ENCODE measurements at places on chromosomes 11 and 22.

DNA sequence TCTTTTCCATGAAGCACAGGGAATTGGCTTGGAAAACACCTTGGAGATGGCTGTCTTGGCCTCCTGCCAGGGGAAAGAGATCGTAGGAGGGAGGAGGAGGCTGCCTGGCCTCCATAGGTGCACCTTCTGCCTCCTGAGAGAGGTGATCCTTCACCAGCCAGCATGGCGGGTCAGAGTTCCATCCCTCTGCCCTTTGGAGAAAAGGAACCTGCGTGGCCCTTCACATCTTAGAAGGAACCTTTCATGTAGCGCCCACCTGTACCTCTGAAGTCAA, 58.2 kb upstream of the DRD2 start:
- DNase-seq = no peak

- DNase-seq = no peak
These were observed 49.5 kb downstream of the LMO2 start for GRCh38 chr11:33842236-33842915.

DNA sequence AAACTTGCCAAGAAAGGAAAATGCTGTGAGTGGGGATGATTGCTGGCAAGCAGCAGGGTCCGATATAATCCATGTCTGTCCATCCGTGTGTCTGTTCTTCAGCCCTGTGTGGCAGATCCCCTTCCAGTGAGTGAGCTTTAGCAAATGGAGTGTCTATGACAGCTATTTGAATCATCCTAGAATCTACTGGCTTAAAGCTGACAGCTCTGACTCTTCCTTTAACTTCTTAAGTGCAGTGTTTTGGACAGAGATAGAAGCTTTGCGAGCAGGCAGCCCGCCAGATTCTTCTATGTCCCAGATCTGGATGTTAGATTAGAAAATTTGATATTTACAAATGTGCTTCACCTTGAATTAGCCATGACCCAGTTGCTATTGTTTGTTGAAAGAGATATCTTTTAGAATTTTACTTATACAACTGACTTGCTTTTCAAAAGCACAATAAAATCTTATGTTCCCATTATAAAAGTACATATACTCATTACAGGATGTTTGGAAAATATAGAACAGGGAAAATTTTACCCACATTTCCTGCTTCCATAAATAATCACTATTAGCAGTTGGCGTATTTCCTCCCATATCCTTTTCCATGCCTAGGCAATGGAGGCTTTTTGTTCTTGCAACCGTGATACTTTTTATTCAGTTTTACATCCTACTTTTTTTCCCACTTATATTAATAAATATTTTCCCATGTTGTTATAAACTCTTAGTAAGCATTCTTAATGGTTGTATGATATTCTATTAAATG, 124.5 kb downstream of the COMMD9 start:
- DNase-seq = no peak

GRCh38 chr11:13127161-13127560, 118.0 kb downstream of the RASSF10 start:
- no peak for DNase-seq

DNA sequence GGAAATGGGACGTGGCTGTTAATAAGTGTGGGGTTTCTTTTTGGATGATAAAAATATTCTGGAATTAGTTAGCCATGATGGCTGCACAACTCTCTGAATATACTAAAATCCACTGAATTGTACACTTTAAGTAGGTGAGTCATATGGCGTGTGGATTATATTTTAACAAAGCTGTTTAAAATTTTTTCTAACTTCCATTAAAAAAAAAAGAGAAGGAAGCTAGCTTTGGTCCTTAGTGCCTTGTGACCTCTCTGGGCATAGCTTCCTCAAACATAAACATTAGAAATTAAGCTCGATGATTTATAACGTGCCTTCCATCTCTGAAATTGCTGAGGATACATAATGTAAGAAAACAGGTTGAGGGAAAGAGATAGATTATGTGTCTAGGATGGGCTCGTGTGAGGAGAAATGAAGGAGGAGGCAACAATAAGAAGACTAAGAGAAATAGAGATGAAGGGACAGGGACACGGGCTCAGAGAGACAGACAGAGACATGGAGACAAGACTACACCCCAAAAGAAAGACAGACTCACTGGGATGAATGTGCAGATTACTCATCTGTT, 20.0 kb downstream of the IRAG1 start:
- DNase-seq = no peak

DNA sequence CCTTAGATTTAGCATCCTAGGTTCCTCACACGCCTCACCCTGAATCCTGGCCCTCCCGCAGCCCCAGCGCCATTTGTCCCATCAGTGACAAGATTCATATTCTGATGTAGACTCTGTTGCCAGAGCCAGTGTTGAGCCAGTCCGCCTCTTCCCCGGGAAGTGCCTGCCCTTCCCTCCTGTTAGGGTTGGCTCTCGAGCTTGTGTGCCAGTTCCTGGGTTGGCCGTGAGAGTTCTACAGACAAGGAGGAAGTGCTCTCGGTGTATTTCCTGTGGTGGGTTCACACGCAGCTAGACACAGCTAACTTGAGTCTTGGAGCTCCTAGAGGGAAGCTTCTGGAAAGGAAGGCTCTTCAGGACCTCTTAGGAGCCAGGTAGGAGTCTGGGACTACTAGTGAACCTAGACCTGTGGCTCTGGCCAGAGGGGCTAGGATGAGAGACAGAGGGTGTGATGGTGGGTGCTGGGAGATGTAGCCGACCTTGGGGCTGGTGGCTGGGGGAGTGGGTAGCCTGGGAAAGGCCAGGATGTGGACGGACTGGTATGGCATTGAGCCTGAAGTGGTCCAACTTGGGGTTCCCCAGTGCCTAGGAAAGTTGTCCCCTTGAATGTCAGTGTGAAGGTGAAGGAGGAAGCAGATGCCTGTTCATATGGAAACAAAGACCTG, at the start of gene IL18BP:
Gene IL18BP, plus strand, starts transcription at position 261 of the 662 bp plus-strand sequence. CDS start 1,076 bp downstream, outside the sequence.
- no peak for DNase-seq

DNA sequence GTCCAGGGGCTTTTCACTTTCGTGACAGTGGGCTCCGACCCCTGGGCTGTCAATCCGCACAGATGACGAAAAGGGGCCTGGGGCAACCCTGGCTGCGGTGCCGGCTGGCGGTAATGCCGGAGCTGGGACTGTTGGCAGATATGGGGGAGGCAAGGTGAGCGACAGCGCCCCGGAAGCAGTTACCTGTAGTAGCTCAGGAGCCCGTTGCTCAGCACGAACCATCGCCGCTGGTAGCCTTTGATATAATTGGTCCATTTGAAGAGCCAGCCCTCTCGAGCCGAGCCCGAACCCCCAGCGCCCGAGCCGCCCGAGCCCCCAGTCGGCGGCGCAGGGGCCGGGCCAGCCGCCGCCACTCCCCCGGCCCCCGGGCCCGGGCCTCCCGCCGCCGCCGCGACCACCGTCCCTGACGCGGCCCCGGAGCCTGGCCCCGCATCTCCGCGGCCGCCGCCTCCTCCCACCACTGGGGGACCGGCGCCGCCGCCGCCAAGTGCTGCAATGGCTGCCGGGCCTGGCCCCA, 396 bp downstream of the OSBP start:
- DNase-seq = peak; percentile 36

DNA sequence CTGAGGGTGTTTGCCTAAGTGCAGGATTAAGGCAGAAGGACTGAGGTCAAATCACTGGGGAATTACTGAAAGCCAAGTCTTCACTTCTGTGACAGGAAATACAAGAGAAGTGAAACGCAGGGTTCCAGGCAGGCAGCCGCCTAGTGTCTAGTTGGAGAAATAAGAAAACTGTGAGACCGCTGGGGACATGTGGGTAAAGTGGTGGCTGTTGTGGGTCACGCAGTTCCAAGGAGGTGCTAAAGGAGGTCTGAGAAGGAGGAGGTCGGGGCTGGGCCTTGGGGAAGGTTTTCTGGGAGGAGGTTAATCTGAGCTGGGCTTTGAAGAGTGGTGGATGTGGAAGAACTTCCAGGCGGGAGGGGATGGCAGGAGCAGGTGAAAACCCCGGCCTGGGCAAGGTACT, 11.2 kb downstream of the MCM5 start:
- no peak for DNase-seq

- DNase-seq = no peak
These were observed 3.6 kb downstream of the BCL9L start for GRCh38 chr11:118921929-118922744.

DNA sequence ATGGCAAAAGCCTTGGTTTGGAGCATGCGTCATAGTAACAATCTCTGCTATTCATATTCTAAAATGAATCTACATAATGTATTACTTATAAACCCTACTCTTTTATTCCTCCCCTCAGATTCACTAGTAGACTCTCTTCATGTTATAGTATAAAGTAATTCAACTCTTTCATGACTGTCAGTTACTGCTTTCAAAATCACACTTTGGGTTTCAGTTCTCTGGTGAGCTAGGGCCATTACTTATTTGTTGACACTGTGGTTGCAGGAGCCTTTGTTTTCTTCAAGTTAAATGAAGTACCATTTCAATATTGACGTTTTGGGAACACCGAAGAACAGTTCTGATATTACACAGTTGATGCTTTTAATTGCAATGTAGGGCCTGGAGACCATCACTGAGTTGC, 378.4 kb downstream of the DDX10 start:
- DNase-seq = no peak

- no peak for DNase-seq
These were observed 120.5 kb downstream of the SHANK2 start for GRCh38 chr11:71131861-71132260.

DNA sequence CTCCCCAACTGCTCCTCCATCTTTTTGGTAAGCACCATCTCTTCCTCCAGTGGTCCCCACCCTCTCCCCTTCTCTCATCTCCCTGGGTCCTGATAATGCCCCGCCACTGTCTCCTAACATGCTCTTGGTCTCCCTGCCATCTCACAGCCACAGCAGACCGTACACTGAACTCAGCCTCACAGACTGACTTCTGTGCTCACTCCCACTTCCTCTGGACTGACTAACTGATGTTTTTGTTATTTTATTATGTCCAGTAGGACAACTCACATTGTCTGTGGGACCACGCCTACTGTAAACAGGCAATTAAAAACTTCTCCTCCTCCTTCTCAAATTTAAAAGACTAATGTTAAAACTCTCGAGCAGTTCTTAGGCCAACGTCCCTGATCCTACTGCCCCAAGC, 2.6 kb upstream of the GNAZ start:
- no peak for DNase-seq

DNA sequence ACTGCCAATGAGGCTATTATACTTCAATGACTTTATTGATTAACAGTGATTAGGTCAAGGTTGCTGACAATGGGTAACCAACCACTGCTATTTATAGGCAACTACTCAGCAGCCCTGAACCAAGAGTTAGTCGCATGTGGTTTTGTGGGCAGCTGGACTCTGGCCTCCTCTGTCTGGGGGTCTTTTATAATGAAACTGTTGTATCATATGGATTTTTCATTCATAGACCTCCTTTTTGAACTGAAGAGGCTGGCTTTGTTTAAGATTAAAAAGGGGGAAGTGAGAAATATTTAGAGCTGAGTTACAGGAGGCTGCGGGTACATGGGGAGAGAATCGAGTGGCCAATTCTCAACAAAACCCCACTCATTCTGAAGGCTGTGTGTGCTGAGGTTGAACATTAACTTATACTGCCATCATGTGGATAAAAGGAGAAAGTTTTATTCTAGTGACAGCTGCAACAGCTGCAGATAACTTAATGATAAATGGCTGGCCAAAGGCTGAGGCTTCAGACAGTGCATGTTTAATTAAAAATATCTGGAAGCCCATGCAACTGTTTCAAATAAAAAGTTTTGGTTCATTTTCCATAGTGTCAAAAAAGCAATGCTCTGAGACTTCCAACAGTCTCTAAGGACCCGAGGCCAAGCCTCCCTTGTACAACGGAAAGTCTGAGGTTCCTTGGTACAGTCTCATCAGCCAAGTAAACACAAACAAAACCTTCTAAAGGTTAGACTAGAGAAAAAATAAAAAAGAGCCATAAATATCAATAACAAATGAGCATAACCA, 682.6 kb downstream of the KCNA4 start:
- DNase-seq = no peak

- DNase-seq = no peak
These were observed 126.7 kb downstream of the HIPK3 start for GRCh38 chr11:33383920-33384209.

- DNase-seq = no peak
These were observed 1.2 kb downstream of the DDX17 start for GRCh38 chr22:38504731-38505540.

GRCh38 chr22:41471568-41471967, 2.7 kb downstream of the ACO2 start:
- DNase-seq = no peak

- no peak for DNase-seq
These were observed 7.8 kb upstream of the TMEM216 start for GRCh38 chr11:61384271-61385242.

GRCh38 chr11:18599739-18600230, at the start of gene MISFA:
TSS of gene MISFA (plus strand) at chr11:18599789. CDS start at chr11:18599929, 140 bp downstream.
- no peak for DNase-seq

DNA sequence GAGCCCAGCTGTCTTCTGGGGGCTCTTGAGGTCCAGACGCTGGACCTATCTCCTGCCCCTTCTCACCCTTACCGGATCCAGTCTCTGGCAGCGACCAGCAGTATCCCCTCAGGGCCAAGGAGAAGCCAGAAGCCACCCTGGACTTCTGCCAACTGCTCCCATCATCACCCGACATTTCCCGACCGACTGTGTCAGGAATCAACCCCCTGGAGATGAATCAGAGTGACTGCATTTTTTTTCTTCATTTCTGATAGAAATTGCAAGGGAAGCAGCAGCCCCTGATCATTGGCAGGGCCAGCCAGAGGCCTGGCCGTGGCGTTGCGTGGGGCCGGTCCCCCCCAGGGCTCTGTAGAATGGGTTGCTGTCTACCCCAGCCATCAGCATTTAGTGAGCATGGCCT, 5.2 kb upstream of the LIF start:
- no peak for DNase-seq

GRCh38 chr11:108117746-108118371, 3.5 kb upstream of the ACAT1 start:
- DNase-seq = no peak

- no peak for DNase-seq
These were observed 2.5 kb downstream of the PKP3 start for GRCh38 chr11:396511-396947.

DNA sequence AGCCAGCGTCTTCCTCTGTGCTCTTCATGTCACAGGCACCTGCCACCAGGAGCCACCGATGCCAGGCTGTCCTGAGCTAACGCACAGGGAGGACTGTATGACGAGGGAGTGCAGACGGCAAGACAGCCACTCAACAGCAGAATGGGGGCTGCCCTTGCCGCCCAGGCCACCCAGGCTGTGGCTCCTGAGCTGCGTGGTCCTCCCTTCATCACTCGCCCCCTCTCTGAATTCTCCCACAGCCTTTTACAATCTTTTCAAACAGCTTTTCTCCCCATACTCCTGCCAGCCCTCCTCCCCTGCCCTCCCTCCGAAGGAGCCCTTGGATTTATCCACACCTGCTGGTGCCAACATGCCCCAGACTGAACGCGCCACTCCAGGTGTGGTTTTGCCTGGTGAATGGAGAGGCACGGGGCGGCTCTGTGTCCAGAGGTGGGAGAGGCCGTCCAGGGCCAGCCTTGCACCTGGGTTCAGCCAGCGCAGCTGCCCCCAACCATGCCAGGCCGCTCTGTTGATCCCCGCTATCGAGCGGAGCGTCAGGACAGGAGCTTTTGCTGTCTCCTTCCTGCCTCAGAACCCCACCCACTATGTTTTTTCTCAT, 22.0 kb downstream of the OVOL1 start:
- no peak for DNase-seq
